ENCODE measurements at places on chromosomes 1 and 21.

GRCh38 chr1:176174108-176174507 is 33.0 kb downstream of the COP1 start:
- no peak for DNase-seq

DNA sequence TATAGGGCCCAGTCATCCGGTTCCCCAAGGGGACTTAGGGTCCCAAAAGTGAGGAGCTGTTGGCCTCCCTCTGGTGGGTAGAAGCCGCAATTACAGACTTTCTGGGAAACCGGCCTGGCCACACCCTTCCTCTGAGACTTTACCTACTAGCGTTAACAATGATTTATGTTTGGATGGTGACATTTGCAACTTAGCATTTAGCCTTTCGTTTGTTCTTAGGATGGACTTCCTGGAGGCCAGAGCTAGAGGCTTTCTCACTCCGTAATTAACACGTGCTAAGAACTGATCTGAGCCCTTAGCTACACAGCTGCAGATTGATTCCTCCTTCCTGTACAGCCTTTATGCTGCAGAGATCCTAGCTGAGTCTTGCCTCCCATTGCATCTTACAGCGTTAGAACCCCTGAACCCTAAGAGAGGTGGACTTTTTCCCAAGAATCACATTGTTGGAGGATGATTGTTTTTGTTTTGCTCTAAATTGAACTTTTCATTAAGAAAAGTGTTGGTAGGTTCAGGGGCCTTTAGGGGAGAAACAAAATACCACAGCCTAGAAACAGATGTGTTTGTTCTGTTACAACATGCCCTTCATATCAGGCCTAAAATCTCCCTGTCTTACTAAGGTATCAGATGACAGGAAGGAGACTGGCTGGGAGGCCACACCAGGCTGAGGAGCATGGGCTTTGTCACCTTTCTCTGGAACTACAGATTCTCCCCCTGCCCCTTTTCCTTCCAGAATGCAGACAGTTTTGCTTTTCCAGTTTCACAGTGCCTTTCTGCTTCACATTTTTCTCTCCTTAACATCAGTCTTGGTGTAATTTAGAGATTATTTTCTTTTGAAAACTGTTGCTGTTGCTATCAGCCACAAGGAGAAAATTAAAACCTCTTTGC is 1.9 kb downstream of the S100A11 start:
- DNase-seq: peak; percentile 96

- no peak for DNase-seq
Observed at GRCh38 chr1:167654975-167655575, 25.0 kb downstream of the RCSD1 start.

- DNase-seq: no peak
Observed at GRCh38 chr21:15406791-15407190, 323.0 kb upstream of the USP25 start.

- DNase-seq: no peak
Observed at GRCh38 chr1:181080556-181080955, 7.9 kb upstream of the IER5 start.

All from CD4-positive, alpha-beta T cell treated with Interleukin-4 for 4 hours (primary cell).